ENCODE measurements at places on chromosomes 2 and 18.

GRCh38 chr2:61967262-61967661, 61.8 kb downstream of the COMMD1 start:
- DNase-seq: no peak

GRCh38 chr2:121044412-121044811, 240.6 kb downstream of the TFCP2L1 start:
- DNase-seq: no peak

- DNase-seq: no peak
Observed at GRCh38 chr2:71727562-71727961, 274.2 kb downstream of the DYSF start.

- DNase-seq: no peak
Observed at GRCh38 chr18:42707080-42707479, 408.4 kb downstream of the RIT2 start.

- peak; percentile 93 for DNase-seq
Observed at GRCh38 chr2:145038041-145038525, 518.2 kb upstream of the ZEB2 start.

Measured in globus pallidus (tissue), 1 donor.